ENCODE measurements at places on chromosomes 5 and 9.
A peak's percentile ranks its signal among the peaks of the same experiment; 100 is the strongest.

GRCh38 chr5:39422036-39422606 is 2.7 kb downstream of the DAB2 start:
- DNase-seq: peak; percentile 20

- no peak for DNase-seq
These were observed 43.9 kb downstream of the ZNF608 start for GRCh38 chr5:124702525-124702924.

DNA sequence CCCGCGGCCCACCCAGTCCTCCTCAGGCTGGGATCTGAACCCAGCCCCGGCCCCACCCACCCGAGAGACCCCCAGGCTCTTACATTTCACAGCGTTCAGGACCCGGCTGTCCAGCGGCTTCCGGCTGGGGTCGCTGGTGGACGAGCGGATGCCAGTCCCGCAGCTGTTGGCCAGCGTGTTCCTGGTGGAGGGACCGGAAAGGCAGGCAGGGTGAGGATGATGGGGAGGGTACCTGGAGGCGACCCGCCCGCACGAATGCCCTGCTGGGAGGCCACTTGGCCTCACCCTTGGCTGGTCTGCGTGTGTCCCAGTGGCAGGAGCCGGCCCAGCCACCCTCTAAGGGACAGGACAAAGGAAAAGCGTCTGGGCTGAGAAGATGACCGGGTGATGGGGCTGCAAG is 51.9 kb upstream of the UBAC1 start:
- DNase-seq: no peak

- DNase-seq: peak; percentile 53
These were observed 1401.4 kb downstream of the EFNA5 start for GRCh38 chr5:106269252-106269843.

DNA sequence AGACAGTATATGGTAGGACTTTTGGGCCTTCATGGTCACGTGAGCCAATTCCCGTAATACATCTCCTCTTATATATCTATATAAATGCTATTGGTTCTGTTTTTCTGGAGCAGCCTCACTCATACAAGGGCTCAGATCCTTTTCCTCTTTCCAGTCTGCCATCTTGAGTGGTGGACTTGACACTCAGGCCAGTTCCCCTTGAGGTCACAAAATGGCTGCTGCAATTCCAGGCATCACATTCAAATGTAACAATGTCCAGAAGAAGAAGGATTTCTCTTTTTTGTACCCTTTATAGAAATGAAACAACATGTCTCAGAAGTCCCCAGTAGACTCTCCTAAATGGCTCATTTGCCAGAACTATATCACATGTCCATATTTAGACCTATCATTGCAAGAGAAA is 4.5 kb downstream of the GPR150 start:
- no peak for DNase-seq

GRCh38 chr5:1005904-1006655 is 2.5 kb upstream of the NKD2 start:
- no peak for DNase-seq

DNA sequence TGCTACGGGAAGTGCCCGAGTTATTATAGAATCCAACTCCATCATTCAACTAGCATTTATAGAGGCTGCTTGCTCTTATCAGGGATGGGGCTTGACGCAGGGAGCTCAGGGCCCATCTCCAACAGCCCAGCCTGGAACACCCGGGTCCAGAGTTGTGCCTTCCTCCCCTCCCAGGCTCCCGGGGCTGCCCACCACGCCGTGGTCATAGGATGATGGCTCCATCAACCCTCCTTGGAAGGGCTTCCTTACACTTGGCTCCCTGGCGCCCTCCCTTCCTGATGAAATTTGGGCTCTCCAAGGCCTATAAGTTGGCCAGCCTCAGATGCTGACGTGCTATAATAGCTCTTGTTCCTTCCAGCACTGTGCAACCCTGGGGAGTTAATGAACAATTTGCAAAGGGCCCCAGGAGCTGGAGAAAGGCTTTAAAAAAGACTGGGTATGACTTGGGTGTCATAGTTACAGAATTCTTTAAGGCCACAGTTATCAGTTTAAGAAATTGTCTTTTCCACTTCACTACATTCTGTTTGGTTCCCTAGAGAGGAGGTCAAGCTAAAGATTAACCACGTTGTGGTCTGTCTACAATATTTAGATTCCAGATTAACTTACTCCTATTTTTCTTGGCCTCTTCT is 42.5 kb upstream of the GADD45G start:
- no peak for DNase-seq

GRCh38 chr5:34736445-34737115 is 80.5 kb downstream of the RAI14 start:
- peak; percentile 28 for DNase-seq

- no peak for DNase-seq
These were observed 37.1 kb downstream of the CPLANE1 start for GRCh38 chr5:37212096-37212495.

DNA sequence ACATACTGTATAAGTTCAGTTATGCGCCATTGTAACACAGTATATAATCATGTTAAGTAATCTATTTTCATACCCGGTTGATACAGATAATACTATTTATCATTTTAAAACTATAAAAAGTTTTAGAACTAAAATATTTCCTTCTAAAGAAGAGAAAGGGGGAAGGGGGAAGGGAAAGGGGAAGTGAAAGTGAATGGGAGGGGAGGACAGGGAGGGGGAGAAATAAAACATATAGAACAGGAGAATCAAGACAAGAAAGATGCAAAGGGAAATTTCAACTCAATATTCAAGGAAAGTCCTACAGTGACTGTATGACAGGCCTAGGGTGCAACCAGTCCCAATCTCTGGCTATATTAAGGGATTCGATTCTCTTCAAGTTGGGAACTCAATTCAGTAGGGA is 1278.8 kb downstream of the MAT2B start:
- DNase-seq: no peak
